NCI-H1105 (cell line): ENCODE measurements at places on chromosomes 7 and 10.

DNA sequence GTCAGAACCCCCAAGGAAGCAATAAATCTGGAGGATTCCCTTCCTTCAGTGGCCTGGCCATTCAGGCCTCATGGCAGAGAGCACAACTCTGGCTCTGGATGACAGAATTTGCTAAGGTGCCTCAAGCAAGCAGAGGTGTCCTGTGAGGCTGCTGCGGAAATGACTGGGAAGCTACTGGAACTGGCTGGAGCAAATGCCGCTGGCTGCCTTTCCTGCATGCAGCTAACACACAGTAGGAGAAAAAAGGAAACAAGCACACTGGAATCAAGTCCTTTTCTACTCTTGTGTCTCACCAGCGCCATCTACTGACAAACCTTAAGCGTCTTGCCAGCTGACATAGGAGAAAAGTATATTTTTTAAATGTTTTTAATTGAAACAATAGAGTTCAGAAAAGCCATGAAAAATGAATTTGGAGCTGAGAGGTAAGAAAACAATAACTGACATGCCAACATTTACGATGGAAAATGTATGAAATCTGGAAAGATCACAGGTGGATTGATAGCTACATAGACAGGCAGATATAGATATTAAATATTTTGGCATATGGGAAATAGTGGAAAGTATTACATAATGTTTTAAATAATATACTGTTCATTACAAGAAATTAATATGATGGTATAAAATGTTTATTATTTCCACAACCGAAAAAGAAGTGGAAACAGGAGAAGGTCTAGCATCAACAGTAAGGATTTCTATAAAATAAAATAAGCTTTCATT lies 951.6 kb downstream of the ANKRD7 start:
- DNase-seq: peak; percentile 65

- DNase-seq: no peak
Measured at GRCh38 chr7:150716368-150716767, at the start of gene GIMAP1. Gene GIMAP1 (plus strand): TSS chr7:150716613. CDS start chr7:150719048, 2,435 bp downstream.

GRCh38 chr7:101531726-101532357 lies 97.3 kb downstream of the MYL10 start:
- no peak for DNase-seq

DNA sequence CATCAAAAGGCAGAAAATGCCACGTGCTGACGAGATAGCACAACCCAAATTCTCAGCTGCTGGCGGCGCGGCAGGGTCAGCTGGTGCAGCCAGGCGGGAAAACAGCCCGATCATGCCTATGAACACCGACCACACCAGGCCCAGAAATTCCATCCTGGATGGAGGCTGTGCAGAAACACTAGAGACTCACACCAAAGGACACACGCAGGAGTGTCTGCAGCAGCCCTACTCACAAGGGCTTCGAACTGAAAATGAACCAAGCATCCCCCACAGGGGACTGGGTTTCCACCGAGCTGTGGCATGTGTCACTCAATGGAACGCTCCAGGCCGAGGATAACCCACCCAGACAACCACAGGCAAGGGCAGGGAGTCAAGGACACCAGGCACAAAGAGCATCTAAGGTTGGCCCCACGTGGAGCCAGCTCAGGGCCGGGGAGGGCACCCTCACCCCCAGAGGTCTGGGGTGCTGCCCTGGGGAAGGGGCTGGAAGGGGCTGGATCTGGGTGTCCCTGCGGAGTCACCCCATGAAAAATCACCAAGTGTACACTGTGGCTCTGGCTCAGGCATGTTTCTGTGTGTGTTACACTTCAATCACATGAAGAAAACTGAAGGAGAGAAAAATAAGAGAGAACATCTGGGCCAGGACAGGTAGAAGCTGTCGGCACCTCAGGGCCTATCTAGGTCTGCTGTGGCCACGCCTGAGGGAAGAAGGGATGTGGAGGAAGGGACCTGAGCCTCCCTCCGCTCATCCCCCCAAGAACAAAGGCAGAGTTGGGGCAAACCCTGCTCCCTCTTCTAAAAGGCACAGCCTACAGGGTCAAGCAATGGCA lies 33.0 kb downstream of the RASGEF1A start:
- DNase-seq: no peak

- no peak for DNase-seq
Measured at GRCh38 chr10:98418665-98419468, 3.9 kb upstream of the PYROXD2 start.

DNA sequence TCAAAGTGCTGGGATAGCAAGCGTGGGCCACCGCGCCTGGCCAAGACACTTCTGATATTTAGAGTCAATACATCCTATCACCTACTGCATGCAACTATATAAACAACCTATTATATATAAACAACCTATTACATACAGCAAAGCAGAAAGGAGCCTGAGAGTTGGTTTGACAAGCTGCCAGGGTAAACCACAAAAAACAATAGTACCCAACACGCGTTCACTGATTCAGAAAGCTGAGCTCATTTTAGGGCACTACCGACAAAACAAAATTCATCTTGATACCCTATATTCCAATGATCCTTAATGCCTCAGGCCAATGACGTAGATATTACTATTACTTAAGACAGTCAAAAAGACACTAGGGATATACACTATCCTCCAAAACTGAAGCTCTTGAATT lies 16.2 kb downstream of the MALSU1 start:
- no peak for DNase-seq

DNA sequence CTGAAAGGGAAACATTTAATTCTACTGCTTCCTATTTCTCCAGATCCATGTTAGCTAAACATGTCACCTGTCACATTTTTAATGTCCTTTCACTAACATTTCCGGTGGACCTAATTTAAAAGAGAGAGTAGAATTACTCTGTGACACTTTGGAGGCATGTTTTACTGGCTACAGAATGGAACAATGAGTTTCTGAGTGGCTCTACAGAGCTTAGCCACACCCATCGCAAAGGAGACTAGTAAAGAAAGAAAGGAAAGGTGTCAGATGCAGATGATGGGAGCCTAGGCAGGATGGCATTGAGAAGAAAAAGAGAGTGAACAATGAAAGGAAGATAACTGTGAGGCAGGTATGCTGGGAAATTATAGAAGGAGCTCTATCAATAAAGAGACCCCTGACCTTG lies 35.9 kb downstream of the NDUFB2 start:
- no peak for DNase-seq
